ENCODE measurements at places on chromosomes 12 and 14. TPM values are rescaled to one million over a fixed set of nuclear protein-coding genes. Genes with fewer than 3 reads are reported as not detected.

The PLA2G1B gene
- 0.41 TPM for polyA plus RNA-seq

The PTPRQ gene
- 26.1 TPM for polyA plus RNA-seq

DNA sequence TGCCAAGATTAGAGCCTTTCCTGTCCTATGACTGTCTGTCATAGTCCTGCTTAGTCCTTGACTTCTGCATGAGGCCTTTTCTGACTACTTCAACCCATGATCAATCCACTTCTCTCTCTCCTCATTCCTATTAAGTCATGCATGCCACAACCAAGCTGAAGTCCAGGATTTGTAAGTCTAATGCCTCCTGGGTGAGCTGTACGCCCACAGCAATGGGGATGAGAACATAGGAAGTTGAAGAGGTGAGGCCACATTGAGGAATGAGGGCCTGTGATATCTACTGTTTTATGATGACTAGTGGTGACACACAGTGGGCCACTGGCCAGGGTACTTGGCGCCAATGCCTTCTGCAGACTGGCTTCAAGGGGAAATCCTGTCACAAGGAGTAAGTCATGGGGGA lies 994.1 kb upstream of the TMEM132C start:
- no peak for DNase-seq

The KCNMB4 gene
- polyA plus RNA-seq, result 24.7 TPM

The RAN gene
- polyA plus RNA-seq, result 639 TPM

DNA sequence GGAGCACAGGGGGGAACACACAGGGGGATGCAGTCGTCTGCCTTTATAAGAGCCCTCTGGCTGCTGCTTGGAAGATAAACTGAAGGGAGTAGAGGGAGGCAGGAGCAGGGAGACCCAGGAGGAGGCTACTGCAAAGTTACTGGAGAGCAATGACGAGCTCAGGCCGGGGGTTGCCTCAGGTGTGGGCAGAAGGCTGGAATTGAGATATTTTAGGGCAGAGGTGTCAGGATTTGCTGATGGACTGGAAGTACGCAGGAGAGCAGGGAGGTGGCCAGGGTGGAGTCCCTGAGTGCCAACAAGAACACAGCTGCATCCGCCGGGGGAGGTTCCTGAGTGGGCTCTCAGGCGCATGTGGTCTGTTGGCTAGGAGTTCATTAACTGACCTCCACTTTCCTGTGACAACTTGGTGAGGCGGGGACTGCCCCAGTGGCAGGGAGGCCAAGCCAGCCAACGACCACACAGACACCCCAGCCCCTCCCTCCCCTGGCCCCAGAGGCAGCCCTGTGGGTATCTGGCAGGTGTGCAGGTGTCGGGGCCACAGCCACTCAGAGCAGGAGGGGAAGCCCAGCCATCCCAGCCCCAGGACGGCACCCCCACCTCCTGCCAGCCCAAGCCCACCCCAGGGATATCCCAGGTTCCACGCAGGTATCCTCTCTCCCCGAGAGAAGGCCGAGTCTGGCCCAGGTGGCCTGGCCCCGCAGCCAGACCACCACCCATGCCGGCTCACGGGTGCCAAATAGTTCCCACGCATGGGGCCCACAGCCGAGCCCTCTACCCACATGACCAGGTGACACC lies 85.4 kb downstream of the NCOR2 start:
- DNase-seq, result no peak

GRCh38 chr14:101730626-101731186 lies 30.8 kb upstream of the PPP2R5C start:
- DNase-seq, result no peak

DNA sequence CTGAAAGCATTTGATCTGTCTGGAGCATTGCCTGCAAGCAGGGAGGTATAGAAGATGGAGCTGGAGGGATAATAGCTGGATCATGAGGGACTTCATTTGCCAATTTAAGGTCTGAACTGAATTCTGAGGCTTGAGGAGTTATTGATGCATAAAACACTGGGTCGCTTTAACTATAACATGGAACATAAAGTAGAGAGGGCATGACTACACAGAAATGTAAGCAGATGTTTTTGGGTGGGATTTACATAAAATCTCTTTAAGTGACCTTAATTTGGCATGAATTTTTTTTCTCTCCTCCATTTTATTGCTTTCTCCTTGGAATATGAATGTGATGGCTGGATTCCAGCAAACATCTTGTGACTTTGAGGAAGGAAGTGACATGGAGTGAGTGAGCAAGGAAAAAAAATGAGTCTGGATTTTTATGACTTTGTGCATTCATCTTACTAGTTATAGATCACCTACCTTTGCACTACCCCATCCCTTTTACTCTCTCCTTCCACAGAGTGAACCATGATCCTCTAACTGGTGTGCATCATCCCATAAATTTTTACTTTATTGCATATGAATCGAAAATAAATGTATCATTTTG lies 356.0 kb downstream of the DUSP6 start:
- no peak for DNase-seq

The GPR162 gene
- 35.9 TPM for polyA plus RNA-seq

DNA sequence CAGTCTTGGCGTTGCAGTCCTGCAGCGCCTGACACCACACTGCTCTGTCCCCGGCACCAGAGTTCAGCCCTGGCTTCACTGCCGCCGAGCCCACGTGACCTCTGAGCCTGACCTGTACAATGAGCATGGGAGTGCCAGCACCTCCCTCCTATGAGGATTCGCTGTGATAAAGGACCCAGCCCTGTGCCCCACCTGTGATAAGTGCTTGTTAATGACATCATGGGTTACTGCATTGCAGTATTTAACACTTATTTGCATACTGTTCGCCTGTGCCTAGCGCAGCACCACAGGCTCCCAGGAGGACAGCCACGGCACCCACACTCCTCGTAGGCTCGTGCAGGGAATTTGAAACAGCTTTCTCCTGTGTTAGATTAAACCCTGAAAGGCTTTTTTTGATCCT lies 118.2 kb upstream of the GSC start:
- no peak for DNase-seq

- no peak for DNase-seq
These were observed 49.9 kb upstream of the PLEKHG3 start for GRCh38 chr14:64654246-64654900.

The AKAP3 gene
- 6.2 TPM for polyA plus RNA-seq

DNA sequence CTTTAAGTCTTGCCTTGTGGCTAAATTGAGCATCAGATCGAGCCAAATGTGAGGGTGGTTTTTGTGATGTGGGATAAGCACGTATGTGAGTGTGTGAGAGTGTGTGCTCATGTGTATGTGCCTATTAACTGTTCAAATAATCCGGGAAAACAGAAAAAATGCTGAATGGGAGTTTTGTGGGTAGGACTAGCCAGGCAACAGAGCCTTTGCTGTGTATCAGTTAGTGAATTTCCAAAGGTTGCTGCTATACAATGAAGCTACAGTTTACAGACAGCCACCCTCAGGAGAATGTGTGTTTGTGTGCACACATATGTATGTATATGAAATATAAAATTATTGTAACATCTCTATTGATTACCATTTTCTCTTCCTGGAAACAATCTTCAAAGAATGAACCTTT lies 154.0 kb downstream of the SOX5 start:
- DNase-seq, result no peak

- no peak for DNase-seq
These were observed 1.4 kb upstream of the COL2A1 start for GRCh38 chr12:48005750-48006021.

DNA sequence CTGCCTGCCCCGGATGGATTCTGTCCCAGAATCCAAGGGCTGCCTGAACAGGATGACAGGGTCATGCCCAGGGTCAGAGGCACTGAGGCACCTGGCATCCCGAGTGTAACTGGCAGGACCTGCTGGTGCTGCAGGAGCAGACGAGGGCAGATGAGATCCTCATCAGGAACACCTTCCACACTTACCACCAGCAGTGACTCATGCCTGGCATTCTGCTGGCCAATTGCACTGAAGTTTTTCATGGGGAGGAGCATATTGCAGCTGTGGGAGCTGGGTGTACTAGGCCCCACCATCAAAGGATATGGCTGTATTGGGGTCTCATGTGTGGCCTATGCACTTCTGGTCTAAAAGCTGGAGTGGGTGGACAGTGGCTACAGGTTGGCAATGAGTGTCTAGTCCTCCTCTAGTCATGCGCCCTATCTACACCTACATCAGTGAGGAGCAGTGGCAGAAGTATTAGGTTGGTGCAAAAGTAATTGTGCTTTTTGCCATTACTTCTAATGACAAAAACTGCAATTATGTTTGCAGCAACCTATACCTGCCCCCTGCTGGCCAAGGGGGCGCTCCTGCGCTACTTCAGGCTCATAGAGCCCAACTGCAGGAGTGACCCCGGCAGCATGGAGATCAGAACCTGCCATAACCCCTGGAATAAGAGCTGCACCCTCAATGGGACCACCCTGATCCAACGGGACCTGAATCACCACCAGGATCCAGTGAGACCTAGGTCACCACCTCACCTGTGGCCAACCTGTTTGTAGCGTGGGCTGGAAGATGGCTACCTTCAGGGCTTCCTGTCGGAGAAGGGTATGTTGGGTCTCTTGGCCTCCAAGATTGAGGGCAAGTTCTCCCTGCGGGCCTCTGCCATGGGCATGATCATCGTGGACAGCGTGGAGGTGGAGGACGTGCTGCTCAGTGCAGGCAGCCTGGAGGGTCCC lies 8.0 kb upstream of the C12orf42 start:
- no peak for DNase-seq

- no peak for DNase-seq
These were observed 125.2 kb downstream of the MED13L start for GRCh38 chr12:116152268-116152667.

The FOXN4 gene
- 2.7 TPM for polyA plus RNA-seq

DNA sequence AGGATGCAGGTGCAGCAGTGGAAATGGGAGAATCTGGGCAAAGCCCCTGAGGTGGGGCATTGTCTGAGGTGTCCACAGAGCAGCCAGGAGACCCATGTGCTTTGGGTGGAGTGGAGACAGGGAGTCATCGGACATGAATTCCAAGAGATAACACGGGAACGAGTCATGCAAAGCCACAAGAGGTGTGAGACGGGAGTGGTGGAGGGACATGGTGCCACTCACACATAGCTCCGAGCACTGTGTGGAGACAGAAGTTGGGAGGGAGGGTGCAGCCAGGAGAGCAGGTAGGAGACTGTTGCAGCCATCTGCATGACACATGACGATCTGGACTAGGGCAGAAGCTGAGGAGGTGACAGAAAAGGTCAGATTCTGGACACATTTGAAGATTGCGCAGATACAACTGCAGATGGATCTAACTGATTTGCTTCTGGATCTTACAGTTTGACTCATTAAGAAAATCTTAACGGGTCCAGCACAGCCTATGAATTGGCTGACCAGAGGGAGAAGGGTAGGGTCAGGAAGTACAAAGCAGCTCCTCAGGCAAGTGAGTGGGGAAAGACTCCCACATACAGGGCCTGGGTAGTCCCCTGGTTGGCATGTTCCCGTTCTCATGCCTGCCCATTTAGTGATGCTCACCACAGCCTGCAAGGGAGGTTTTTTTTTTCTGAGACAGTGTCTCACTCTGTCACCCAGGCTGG lies 379.8 kb downstream of the FUT8 start:
- DNase-seq, result no peak

DNA sequence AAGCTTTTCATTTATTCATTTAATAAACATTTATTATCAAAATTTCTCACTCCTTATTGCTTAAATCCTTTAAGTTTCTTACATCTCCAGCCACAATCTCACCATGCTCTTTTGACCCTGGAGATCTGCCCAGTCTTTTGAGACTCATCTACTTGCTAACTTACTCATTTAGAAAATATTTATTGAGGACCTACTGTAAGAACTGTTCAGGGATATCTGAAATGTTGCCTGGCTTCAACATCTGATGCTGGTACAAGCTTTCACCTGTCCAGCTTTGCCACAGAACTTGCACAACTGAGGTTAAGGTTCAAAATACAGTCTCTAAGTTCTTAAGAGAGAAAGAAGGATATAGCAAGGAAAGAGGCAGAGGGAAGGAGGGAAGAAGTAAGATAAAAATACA lies 17.5 kb upstream of the GXYLT1 start:
- DNase-seq, result no peak

DNA sequence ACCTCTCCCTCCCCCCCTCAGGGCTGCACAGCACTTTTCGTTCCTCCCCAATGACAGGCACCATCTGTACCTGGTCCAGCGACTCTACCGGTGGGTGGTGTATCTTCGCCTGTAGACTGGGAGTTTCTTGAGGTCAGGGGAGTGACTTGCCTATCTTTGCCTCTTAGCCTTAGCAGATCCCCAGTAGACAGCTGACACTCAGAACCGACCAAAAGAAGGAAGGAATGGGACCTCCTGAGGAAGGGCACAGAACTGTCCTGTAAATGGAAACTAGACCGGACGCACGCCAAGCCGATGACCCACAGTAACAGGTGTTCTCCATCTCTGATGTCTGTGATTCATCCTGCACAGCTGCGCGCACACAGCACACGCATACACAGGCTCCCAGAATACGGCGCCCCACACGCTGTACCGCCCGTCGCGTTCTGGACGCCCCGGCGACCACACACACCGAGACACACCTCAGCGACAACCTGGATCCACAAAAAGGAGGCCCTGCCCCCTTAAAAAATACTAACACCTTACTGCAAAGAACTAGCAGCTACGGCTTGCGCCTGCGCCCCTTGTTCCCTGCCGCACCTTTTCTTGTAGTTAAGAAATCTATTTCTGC lies 673 bp upstream of the TTC9 start:
- DNase-seq, result peak; percentile 26

The TRHDE gene
- polyA plus RNA-seq, result 20.0 TPM

The DPPA3 gene
- polyA plus RNA-seq, result not detected

DNA sequence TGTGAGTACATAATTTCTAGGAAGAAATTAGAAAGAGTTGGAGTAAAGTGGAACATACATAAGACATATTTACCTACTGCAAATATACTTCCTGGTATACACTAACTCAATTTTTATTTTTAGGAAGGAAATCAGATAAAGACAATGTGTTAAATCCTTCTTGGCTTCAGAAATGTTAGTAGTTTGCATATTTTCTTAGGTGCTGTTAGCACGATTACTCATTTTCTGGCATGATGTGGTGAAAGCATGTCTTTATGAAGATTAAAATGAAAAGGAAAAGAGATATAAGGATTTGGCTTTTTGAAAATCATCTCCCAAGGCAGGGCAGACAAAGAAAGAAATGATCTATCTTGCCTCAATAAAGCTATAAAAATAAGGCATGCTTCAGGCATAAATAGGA lies 287.6 kb upstream of the E2F7 start:
- DNase-seq, result no peak

GRCh38 chr12:10159280-10159679 lies 12.7 kb downstream of the OLR1 start:
- DNase-seq, result no peak

GRCh38 chr14:103619057-103619456 lies 10.0 kb upstream of the KLC1 start:
- DNase-seq, result no peak
